ENCODE measurements at places on chromosomes 2 and 18.

GRCh38 chr2:65281627-65282351 lies 54.2 kb downstream of the ACTR2 start:
- peak; percentile 70 for DNase-seq

DNA sequence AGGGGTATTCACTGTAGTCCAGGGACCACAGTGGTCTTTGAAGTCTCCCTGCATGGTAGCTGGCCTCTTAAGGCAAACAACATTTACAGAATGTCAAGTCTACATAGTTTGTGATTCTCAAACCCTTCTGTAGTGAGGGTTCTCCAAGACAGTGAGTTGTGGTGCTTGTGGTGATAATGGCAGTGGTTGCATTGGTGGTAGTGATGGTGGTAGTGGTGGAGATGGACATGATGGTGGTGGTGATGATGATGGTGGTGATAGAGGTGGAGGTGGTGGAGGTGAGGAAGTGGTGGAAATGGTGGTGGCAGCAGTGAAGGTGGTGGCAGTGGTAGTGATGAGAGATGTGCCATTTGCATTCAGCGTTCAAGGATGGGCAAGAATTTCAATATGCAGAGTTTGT lies 104.9 kb downstream of the TACR1 start:
- DNase-seq = no peak

DNA sequence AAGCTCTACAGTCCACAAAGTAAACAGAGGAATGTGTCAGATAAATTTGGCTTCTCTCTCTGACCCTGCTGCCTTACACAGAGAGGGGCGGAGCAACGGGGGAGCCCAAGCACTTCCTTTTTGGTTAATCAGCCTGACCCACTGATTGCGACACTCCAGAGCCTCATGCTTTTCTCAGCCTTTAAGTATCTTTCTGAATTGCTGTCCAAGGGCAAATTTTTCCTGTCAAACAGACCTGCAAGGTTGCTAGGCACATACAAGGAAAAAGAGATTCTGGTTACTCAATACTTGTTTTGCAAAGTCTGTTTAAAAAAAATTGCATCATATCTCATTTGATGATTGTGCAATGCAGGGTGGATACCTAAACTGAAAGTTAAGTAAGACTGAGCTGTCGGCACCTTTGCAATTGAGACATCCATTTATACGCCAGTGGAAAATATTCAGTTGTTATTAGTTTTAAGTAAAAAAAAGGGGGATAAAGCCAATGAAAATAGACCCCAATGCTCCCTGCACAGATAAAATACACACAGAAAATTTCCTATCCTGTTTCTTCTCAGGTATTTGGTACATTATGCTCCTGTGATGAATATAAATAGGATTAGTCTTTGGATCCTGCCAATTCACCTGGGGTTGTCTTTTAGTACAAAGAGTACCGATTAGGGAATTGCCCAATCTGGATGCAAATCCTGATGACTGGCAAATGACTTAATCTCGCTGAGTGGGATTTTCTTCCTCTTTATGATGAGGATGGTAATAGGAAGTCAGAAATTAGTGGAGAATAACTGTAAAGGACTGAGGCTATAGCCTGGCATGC lies 260.2 kb upstream of the TRIB2 start:
- DNase-seq = peak; percentile 80

DNA sequence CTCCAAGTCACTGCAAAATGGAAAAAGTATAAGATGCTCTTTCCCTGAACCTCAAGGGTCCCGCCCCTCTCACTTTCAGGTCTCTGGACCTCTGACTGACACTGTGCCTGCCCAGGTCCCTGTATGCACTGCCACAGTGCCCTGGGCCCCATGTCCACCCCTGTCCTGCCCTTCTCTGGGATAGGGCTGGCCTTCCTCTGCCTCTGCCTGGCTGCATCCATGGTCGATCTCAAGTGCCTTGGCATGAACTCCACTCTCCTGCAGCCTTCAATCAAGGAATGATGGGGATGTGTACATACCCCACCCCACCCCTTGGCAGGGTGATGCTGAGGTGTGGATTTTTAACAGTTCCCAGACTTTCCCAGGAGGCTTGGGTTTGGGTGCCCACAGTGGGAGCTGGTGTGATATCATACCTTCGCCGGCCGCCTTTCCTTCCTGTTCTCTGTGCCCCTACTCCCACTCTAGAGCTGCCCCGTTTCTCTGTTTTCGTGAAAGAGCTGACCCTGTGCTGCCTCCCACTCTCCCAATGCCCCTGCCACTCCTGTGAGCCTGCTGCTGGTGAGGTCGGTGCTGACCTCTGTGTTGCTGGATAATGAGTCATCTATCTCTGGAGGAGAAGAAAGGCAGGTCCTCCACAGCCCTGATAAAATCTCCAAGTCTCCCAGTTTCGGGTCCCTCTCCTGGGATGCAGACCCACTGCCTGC lies 18.9 kb downstream of the PTPN18 start:
- DNase-seq = peak; percentile 41

GRCh38 chr18:76121011-76121410 lies 374.0 kb downstream of the ZNF516 start:
- DNase-seq = no peak

DNA sequence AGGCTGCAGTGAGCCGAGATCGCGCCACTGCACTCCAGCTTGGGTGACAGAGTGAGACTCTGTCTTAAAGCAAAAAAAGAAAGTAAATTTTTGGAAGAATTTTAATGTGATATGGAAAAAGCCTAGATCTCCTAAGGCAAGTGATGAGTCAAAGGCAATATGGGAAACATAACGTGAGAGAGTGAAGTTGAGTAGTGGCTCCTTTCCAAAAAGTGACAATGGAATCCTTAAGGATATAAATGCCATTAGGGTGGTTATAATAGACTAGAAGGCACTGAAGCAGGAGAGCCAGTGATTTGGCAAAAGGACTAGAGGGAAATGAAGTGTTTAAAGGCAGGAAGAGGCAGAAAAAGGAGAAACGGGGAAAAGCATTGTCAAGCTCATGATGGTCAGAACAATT lies 25.6 kb downstream of the ARHGAP28 start:
- DNase-seq = no peak

All from mesendoderm (in vitro differentiated cells).